ENCODE measurements at places on chromosomes 7 and 10.

GRCh38 chr7:27312820-27313219 is 70.2 kb downstream of the EVX1 start:
- DNase-seq: no peak

GRCh38 chr10:14659626-14660196 is 115.0 kb downstream of the FAM107B start:
- peak; percentile 23 for DNase-seq

DNA sequence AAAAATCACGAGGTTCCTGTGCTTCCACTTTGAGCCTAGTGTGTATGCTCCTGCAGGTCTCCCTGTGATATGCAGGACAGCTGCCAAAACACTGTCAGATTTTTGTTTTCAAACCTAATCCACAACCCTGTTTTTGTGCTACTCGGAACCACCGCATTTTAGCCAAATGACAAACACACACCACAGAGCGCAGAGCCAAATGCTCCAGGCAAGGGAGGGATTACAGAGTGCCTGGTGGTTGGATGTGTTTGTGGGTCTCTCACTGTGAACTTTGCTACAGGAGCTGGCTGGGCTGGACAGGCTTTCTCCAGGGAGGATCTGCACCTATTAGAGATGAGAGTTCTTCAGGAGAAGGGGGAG is 5.7 kb upstream of the RBM28 start:
- DNase-seq: no peak

GRCh38 chr7:130095812-130096211 is 25.5 kb downstream of the KLHDC10 start:
- no peak for DNase-seq

- no peak for DNase-seq
These were observed 874.2 kb downstream of the KCNMA1 start for GRCh38 chr10:76763376-76763775.

DNA sequence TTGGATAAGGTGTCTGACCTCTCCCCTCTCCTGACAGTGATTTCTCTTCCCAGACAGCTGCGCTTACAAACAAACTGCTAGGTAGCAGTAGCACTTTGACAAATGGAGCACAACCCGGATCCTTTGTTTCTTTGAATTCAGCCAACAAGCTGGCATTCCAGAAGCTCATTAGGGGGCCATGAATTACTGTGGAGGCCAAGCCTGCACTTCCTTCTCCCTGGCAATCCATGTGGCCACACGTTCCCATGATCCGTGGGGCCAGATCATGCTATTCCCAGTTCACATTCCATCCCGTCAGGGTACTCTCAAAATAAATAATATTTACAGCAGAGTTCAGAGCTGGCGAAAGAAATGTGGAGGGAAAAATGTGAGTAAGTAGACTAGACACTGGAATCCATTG is 172.4 kb downstream of the PRPF18 start:
- no peak for DNase-seq

- DNase-seq: no peak
These were observed 262.5 kb downstream of the TRIL start for GRCh38 chr7:28695300-28696295.

GRCh38 chr10:91073286-91073979 is 147.0 kb upstream of the PCGF5 start:
- DNase-seq: no peak

DNA sequence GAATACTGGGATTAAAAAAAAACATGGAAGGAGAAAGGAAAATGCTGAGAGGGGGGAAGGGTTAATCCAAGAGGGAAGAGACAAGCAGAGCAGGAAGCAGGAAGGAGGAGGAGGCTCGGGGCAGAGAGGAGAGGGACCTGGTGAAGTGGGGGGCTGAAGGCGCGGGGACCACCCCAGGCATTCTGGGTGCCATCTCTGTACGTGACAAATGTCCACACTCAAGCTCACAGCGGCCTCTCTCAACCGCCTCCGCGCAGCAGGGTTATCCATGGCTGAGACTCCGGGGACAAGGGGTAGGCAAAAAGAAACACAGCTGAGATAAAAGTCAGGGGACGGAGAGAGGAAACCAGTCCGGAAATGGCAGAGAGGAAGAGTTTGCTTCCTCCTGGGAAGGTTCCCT is 33.9 kb downstream of the EN2 start:
- DNase-seq: no peak

DNA sequence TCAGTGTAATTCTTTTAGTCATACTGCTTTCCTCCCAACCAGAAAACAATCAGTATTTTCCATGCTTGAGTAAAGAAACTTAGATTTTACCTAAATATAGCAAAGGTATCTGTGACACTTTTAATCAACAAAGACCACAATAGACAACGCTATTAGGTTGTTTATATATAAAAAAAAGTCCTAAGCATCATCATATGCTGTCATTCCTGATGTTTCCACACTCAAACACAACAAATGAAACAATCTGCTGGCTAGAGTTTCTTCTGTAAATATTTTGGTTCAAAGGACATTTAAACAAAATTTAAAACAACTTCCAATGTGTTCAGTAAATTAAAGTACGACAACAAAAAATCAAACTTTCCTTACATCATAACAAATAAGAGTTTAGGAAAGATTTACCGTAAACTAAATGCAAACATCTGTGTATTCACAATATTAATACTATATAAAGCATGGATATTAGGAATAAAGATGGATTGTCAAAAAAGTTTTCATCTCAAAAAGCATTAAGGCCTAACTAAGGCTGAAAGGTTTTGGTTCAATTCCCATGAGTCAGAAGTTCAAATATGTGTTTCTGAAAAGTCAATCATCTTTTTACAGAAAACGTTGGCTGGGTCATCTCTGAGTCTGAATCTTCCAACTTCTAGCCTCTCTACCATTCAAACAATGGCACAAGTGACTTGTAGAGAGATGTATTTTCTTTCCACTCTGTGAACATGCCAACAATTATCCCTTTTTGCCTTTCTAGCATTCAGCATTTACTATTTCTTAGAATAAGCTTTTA is 157.1 kb downstream of the CRPPA start:
- no peak for DNase-seq

- no peak for DNase-seq
These were observed 53.5 kb upstream of the ARHGAP21 start for GRCh38 chr10:24777196-24777595.

GRCh38 chr10:33055625-33056024 is 97.6 kb upstream of the ITGB1 start:
- DNase-seq: no peak

DNA sequence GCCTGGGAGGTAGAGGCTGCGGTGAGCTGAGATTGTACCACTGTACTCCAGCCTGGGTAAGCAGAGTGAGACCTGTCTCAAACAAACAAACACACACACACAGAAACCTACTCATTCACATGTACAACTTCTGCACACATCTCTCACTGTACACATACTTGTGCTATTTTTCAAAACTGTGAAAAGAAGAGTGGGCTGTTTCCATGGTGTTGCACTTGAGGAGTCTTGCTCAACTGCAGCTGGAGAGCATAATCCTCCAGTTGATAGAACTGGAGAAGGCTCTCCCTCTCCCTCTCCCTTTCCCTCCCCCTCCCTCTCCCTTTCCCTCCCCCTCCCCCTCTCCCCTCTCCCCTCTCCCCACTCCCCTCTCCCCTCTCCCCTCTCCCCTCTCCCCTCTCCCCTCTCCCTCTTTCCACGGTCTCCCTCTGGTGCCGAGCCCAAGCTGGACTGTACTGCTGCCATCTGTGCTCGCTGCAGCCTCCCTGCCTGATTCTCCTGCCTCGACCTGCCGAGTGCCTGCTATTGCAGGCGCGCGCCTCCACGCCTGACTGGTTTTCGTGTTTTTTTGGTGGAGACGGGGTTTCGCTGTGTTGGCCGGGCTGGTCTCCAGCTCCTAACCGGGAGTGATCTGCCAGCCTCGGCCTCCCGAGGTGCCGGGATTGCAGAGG is 43.7 kb upstream of the DLD start:
- DNase-seq: no peak

DNA sequence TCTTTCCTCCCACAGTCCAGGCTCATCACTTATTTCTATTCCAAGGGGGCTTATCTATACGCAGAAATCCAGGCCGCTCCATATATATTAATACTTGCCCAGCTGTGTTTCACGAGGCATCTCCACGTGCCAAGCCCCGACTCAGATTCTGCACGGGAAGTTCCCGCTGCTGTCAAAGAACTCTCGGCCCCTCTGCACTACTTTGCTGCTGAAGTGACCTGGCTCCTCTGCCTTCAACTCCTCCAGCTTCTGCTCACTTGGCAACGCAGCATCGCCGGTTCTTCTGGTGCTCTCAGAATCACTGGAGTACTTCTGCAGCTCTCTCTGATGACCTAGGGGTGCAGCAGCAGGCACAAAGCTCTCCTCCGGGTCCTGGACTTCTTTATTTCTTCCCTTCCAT is 9.7 kb upstream of the CHST12 start:
- DNase-seq: no peak

DNA sequence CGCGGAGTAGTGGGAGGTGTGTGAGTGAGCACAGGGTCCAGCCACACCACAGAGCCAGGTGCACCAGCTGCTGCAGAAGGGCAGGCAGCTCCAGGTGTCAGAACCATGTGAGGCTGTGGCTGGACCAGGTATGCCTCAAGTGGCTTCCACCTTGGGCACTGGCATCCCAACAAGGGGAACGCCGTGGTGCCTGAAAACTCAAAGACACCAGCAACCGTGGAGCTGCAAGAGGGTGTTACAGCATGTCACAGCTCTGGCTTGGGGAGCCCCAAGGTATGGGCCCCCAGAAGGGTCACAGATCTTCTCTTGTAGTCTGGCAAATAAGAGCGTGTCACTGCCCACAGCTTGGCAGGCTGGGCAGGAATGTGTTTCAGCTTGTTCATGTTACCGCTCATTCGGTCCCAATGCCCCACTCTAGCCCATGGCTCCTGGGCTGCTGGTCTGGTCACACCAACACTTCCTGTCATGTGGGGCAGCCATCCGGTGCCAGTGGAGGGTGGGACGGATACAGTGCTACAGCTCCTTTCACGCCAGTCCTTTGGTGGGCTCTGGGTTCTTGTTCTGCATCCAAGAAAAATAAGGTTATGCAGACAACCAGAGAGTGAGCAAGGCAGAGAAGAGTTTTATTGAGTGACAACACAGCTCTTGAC is 29.8 kb downstream of the STRA8 start:
- DNase-seq: no peak

DNA sequence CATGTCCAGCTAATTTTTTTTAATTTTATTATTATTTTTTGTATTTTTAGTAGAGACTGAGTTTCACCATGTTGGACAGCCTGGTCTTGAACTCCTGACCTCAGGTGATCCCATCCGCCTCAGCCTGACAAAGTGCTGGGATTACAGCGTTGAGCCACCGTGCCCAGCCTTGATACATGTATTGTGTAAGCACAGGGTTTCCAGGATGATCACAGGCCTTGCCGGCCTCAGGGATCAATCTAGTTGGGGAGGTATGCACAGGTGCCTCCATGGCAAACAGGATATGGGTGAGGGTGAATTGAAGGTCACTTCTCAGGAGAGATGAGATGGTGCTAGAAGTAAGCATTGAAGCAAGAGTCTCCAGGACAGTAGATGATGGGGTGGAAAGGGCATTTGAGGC is 5.5 kb downstream of the MRPS17 start:
- no peak for DNase-seq

GRCh38 chr7:24911213-24911603 is 68.8 kb downstream of the OSBPL3 start:
- no peak for DNase-seq

DNA sequence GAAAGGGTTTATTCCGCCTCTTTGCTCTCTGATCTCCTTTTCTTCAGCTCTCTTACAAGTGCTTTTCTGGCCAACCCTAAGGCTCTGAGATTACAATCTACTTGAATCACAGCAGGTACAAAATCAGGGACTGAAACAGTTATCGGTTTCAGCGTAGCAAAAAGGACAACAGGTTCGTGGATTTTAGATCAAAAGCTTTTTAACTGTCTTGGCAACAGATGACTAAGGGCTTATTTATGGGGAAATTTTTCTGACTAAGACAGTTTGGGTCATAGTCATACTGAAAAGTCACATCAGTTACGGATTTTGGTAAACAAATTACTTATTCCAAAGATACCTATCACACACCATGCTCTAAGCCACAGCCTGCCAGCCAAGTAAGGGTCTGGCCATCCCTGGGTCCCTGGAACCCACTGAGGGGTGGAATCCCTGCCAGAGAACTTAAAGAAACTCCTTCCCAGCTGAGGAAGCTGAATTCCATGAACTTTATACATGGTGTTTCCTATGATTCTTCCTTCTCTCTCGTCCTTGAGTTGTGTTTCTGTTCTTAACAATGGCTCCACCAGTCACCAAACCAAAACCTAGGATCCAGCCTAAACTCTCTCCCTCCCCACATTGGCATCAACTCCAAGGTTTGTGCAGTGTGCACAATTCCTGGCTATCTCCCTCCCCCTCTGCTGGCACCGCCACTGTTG is 169.3 kb downstream of the FAM107B start:
- no peak for DNase-seq

GRCh38 chr7:29539471-29539870 is 24.2 kb upstream of the PRR15 start:
- DNase-seq: no peak

- no peak for DNase-seq
These were observed 44.8 kb downstream of the MYOF start for GRCh38 chr10:93437086-93437945.

DNA sequence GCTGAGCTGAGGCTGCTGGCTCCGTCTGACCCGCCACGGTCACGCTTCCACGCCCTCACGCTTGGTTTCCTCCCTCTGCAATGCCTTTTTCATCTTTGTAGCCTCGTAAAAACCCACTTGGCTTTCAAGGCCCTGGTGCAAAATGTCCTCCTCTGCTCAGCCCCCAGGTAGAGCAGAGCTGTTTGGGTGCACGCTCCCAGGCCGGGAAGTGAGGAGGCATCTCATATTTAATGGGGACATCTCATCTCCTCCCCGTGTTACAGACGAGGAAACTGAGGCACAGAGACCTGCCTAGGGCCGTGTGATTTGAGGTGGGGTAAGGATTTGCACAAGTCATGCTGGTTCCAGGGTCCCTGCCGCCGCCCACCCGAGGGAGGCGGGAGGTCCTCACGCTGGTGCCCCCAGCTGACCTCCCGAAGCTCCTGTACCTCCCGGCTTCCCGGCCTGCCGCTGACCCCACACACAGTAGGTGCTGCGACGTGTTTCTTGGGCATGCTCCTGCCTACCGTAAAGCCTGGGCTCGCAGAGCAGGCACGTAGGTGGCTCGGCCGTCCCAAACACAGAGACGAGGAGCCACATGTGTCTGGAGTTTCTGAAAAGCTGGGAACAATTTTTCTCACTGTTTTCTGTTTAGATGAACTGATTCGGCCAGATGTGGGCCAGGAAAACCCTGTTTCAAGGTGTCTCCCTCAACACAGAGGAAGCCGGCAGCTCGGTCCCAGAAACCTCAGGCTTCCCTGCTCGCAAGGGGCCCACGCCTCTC is 11.5 kb downstream of the FOXL3 start:
- DNase-seq: no peak

GRCh38 chr10:74924251-74924963 is 98.0 kb downstream of the KAT6B start:
- DNase-seq: no peak

GRCh38 chr7:100372256-100372655 is 1.0 kb upstream of the PILRA start:
- no peak for DNase-seq

DNA sequence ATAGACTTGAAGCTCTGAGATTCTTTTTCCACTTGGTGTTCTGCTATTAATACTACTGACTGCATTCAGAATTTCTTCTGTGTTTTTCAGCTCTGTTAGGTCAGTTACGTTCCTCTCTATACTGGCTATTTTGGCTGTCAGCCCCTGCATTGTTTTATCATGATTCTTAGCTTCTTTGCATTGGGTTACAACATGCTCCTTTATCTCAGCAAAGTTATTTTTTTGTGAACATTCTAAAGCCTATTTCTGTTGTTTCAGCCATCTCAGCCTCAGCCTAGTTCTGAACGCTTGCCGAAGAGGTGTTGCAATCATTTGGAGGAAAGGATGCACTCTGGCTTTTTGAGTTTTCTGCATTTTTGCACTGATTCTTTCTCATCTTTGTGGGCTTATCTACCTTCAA is 201.5 kb upstream of the GNAI1 start:
- DNase-seq: no peak
